ENCODE measurements at places on chromosomes 7 and 10. TPM values are rescaled to one million over a fixed set of nuclear protein-coding genes. Genes with fewer than 3 reads are reported as not detected.

- H3K27me3 ChIP-seq, result no peaks in the 10 kb centered on the region
- no peaks in the 10 kb centered on the region for H3K4me1 ChIP-seq
- H3K4me3 ChIP-seq, result no peak overlapping the region
- DNase-seq, result no peak
Measured at GRCh38 chr10:65325913-65326312, 1599.9 kb upstream of the LRRTM3 start.

GRCh38 chr10:69955211-69955805 is 97.3 kb upstream of the MACROH2A2 start:
- H3K36me3 ChIP-seq, result no peaks in the 10 kb centered on the region
- H3K27ac ChIP-seq, result no peak overlapping the region
- no peak overlapping the region for H3K4me3 ChIP-seq
- DNase-seq, result no peak
- no peaks in the 10 kb centered on the region for H3K4me1 ChIP-seq

- no peak for DNase-seq
- H3K36me3 ChIP-seq, result peaks cover 2% of the 10 kb centered on the region
- no peak overlapping the region for H3K27ac ChIP-seq
- peaks cover 11% of the 10 kb centered on the region for H3K4me1 ChIP-seq
- H3K4me3 ChIP-seq, result no peak overlapping the region
- peaks cover 20% of the 10 kb centered on the region for H3K27me3 ChIP-seq
Measured at GRCh38 chr10:77282163-77282562, 355.4 kb downstream of the KCNMA1 start.

The PRLHR gene
- not detected for total RNA-seq

- H3K27ac ChIP-seq, result peak overlapping the region; percentile 95
- H3K27me3 ChIP-seq, result no peaks in the 10 kb centered on the region
- peaks cover 77% of the 10 kb centered on the region for H3K4me1 ChIP-seq
- peak overlapping the region; percentile 95 for H3K4me3 ChIP-seq
- DNase-seq, result peak; percentile 84
Measured at GRCh38 chr10:72260976-72261783, 12.5 kb upstream of the DDIT4 start.

- H3K27me3 ChIP-seq, result no peaks in the 10 kb centered on the region
- no peaks in the 10 kb centered on the region for H3K4me1 ChIP-seq
- H3K4me3 ChIP-seq, result no peak overlapping the region
- no peak for DNase-seq
- H3K36me3 ChIP-seq, result no peaks in the 10 kb centered on the region
Measured at GRCh38 chr7:31917256-31917655, 153.0 kb downstream of the PDE1C start.

- H3K27ac ChIP-seq, result no peak overlapping the region
- H3K4me3 ChIP-seq, result no peak overlapping the region
- no peaks in the 10 kb centered on the region for H3K27me3 ChIP-seq
- H3K36me3 ChIP-seq, result peaks cover 4% of the 10 kb centered on the region
Measured at GRCh38 chr7:33035776-33036175, 26.8 kb downstream of the NT5C3A start.

DNA sequence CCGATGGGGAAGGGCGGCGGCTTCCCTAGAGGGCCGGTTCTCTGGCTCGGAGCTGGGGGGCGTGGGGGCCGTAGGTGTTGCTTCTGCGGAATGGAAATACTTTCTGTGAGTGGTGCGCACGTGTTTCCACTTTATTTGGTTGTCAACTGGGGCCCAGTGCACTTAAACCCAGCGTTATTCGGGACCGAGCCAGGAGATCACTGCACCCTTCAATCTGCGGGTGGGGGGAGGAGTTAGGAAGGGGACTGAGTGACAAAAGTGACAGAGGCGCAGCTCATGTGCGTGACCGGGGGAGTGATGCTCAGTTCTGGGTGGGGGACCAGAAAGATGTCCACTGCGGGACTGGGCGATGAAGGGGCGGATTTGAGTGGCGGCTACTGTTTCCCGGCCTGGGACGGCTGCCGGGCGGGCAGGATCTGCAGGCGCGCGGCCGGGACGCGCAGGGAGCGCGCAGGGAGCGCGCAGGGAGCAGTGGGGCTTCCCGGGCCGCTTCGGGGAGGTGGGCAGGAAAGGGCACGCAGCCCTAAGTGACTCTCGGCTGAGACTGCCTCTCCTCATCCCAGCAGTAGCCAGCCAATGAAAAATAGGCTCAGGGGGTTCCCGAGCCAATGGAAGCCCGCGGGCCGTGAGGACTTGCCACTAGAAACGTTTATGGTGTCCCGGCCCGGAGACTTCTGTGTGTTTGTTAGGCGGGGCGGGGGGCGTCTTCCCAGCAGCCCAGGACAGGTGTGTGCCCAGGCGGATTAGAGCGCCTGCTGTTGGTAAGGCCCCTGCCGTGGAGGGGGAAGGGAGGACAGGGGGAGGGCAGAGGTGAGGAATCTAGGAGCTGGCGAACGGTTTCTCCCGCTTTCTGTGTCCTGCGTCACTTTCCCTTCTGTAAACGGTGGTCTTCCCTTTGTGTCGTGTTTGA is 54.3 kb upstream of the KDM7A start:
- peak overlapping the region; percentile 87 for H3K4me3 ChIP-seq
- H3K27me3 ChIP-seq, result no peaks in the 10 kb centered on the region
- H3K36me3 ChIP-seq, result no peaks in the 10 kb centered on the region
- peak; percentile 65 for DNase-seq
- H3K4me1 ChIP-seq, result peaks cover 51% of the 10 kb centered on the region
- peak overlapping the region; percentile 83 for H3K27ac ChIP-seq

GRCh38 chr7:80508440-80508839 is 3.4 kb downstream of the GNAT3 start:
- H3K4me3 ChIP-seq, result no peak overlapping the region
- H3K27me3 ChIP-seq, result no peaks in the 10 kb centered on the region
- H3K36me3 ChIP-seq, result no peaks in the 10 kb centered on the region
- H3K4me1 ChIP-seq, result no peaks in the 10 kb centered on the region
- no peak overlapping the region for H3K27ac ChIP-seq

The EPO gene
- total RNA-seq, result 0.19 TPM

DNA sequence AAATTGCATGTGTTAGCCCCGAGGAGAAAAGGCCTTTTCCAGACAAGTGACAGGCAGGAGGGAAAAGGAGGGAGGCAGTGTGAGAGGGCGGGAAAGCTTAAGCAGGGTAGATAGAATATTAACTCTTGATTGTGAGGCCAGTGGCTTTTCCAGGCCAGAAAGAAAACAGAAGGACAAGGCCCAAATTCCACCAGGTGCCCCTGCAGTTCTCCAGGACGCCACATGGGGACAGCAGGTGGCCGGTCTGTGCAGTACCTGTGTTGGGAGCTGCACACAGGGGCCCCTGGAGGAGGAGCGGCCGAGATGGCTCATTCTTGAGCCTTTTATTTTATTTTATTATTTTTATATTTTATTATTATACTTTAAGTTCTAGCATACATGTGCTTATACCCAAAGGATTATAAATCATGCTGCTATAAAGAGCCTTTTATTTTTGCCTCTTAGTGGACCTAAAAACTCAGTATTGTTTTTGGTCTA is 141.3 kb upstream of the KLF14 start:
- H3K27ac ChIP-seq, result peak overlapping the region; percentile 82
- H3K4me1 ChIP-seq, result peaks cover 53% of the 10 kb centered on the region
- no peak overlapping the region for H3K4me3 ChIP-seq
- H3K36me3 ChIP-seq, result peaks cover 65% of the 10 kb centered on the region
- peak; percentile 60 for DNase-seq
- no peaks in the 10 kb centered on the region for H3K27me3 ChIP-seq

DNA sequence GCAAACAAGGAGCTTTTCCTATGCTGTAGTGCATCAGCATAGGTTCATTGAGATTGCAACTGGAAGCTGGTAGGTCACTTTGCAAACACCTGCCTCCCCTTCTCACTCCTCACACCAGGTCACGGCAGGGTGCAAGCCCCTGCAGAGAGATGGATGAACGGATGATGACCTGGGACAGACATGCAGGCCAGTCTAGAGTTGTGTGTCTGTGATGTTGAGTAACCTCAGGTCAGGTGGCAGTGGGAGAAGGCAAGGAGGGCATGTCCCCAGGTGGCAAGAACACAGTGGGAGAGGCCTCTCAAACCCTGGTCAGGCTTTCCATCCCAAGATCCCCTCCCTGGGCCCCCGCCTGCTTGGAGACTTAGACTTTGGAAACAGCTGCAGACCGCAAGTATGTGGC is 197.1 kb upstream of the LYZL2 start:
- no peak overlapping the region for H3K27ac ChIP-seq
- no peaks in the 10 kb centered on the region for H3K36me3 ChIP-seq
- no peak for DNase-seq
- no peaks in the 10 kb centered on the region for H3K4me1 ChIP-seq

The PRSS37 gene
- not detected for total RNA-seq

GRCh38 chr10:110067960-110068770 is 60.4 kb downstream of the ADD3 start:
- peak; percentile 24 for DNase-seq
- H3K27ac ChIP-seq, result peak overlapping the region; percentile 85
- peaks cover 98% of the 10 kb centered on the region for H3K4me1 ChIP-seq
- H3K36me3 ChIP-seq, result peaks cover 2% of the 10 kb centered on the region
- peak overlapping the region; percentile 73 for H3K4me3 ChIP-seq

DNA sequence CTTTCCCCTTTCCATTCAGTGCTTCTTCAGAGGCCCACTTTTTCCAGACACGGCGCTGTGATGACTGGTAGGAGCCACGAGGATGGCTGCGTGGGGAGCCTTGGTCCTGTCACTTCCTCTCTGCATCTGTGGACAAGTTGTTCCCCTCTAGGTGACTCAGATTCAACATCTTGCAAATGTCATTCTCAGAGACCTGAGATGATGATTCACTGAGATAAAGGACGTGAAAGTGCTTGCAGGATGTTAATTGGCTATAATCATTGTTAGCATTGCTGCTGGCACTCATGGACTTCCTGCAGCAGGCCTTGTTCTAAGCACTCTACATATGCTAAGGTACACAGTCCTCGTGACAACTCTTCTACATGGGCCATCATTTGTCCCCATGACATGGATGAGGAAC is 489.8 kb upstream of the ZMIZ1 start:
- peak overlapping the region; percentile 5 for H3K4me3 ChIP-seq
- no peaks in the 10 kb centered on the region for H3K27me3 ChIP-seq
- H3K36me3 ChIP-seq, result no peaks in the 10 kb centered on the region
- H3K4me1 ChIP-seq, result peaks cover 16% of the 10 kb centered on the region
- peak; percentile 62 for DNase-seq

DNA sequence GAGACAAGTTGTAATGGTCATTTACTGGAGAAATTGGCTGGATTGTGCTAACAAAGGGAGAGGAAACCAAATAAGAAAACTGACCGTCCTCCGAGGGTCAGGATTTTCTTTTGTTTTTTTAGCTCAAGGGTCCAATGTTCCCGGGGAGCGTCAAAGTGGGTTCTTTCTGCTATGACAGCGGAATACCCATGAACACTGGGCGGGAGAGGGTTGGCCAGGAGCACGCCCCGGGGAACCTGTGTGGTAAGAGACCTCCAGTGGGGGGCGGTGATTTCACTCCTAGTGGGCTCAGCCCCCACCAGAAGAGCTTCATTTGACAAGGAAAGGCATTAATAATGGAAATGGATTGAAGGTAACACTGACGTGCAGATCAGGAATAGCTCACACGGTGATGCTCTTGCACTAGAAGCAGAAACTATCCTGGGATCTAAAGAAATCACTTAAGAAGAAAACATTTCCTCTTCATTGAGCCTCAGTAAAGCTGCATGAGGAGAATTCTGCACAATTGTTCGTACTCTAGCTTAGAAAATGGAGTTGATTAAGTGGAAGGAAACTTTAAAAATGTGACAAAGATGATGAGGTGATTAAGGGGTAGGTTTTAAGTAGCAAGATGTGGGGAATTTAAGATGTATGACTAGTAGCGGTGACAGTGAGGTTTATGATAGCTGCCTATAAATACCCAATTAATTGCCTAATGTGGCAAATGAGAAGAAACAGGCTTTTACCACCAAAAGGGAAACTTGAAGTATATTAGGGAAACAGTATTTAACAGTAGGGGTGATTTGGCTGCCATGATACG is 627.2 kb downstream of the SUGCT start:
- H3K27me3 ChIP-seq, result no peaks in the 10 kb centered on the region
- H3K4me1 ChIP-seq, result no peaks in the 10 kb centered on the region
- H3K27ac ChIP-seq, result no peak overlapping the region
- no peak for DNase-seq
- no peaks in the 10 kb centered on the region for H3K36me3 ChIP-seq
- no peak overlapping the region for H3K4me3 ChIP-seq

DNA sequence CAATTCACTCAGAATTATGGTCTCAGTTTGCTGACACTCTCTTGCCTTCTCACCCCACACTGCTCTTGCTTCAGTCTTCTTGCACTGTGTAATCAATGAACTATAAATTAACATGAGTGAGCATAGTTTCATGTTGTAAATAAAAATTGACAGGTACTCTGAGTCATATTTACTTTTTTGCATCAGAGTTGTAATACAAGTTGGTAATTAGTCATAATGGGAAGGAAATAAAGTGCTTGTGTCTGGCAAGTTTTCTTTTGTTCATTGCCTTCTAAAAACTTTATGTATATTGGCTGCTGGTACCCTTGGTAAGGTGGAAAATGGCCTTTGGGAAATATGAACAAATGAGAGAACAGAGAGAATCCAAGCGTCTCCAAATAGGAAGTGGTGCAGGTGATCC is 169.3 kb upstream of the MAGI2 start:
- H3K36me3 ChIP-seq, result no peaks in the 10 kb centered on the region
- H3K27ac ChIP-seq, result no peak overlapping the region
- H3K4me1 ChIP-seq, result no peaks in the 10 kb centered on the region
- DNase-seq, result no peak

All from activated T-cell treated with anti-CD3 and anti-CD28 coated beads, Interleukin-2, amount 50 U/mL, for 72 hours (primary cell).